ENCODE measurements at places on chromosomes 12 and 14.

DNA sequence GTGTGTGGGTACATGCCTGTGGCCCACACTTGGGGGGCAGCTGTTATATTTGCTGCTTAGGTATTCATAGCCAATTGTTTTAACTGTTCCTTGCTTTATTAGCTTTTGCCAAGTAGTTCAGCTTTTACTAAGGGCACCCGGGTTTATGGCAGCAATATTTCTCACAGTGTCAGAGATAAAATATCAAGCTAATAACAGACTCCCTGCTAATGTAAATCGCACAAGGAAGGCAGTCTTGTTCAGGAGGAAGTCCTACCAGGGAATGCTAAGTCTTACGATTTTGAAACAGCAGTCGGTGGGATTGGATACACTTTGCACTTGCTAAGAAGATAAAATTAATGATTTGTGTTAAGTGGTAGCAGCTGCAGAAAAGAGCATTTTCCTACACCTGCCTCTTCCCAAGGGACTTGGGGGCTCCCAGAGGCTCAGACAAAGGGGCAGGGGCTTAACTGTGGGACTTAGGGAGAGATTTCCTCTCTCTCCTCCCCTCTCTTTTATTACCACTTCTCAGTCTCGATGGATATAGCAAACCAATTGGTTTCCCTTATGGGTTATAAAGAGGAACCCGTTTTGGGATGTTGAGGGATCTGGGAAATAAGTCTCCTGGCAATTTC, 175.1 kb downstream of the NRXN3 start:
- DNase-seq, result peak; percentile 80

- no peak for DNase-seq
Measured at GRCh38 chr14:98018628-98019027, 1221.4 kb downstream of the VRK1 start.

GRCh38 chr12:16458521-16459078, 111.2 kb downstream of the MGST1 start:
- DNase-seq, result no peak

DNA sequence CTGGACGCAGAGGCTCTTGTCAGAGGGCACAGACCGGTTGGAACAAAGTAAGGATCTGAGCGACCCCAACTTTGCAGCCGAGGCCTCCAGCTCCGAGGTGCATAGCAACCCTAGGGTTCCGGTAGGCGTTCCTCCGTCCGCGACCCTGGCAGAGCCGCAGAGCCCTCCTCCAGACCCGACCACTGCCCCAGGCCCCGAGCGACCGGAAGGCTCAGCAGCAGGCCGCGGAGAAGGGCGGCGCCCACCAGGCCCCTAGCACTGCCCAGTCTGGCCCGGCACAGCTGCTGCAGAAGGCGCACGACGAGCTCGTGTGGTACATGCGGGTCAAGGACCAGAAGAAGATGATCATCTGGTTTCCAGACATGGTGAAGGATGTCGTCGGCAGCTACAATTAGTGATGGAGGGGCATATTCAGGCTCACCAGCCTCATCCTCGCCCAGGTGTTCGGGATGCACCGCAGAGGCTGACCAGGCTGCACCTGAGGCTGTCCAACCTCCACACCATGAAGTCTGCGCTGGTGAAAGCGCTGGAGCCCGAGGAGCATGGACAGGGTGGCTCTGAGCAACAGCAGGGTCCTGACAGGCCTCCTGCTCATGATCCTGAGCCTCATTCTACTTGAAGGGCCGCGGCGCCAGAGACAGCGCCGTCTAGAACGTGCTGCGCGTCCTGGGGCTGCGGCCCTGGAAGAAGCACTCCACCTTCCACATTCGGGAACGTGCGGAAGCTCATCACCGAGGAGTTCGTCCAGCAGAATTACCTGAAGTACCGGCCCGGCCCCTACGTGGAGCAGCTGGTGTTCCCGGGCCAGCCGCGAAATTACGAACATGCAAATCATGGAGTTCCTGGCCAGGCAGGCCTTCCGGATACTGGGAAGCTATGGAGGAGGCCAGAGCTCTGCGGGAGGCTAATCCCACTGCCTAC, 24.5 kb downstream of the CAPS2 start:
- DNase-seq, result no peak

DNA sequence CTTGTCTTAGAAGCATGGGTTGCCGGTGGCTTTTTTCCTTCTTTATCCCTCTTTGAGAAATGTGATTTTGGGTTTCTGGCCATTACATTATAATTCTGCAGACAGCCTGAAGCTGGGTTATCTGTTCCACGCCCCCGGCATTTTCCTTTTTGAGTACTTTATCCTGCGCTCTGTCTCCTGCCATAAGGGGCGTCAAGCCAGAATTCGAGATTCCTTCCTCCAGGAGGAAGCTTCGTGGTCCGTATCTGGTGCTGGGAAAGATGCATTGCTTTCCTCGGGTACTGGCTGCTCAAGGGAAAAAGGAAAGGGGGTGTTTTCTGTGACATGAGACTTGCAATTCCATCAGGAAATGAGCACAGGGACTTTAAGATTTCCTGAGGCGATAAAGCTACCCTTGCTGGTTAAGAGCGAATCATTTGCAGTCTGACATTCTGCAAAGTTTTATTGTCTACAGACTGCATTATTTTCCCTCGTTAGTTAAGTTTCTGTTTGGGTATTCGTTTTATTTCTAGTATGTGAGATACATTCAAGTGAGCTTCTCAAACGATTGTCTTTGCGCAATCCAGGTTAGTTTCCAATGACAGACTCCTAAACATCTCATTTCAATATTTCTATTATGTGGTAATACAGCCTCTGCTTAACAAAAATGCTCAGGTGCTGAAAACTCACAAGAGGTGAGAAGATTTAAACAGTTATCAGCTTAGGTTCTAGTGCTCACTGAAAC, 694 bp downstream of the AKAP5 start:
- DNase-seq, result peak; percentile 80

DNA sequence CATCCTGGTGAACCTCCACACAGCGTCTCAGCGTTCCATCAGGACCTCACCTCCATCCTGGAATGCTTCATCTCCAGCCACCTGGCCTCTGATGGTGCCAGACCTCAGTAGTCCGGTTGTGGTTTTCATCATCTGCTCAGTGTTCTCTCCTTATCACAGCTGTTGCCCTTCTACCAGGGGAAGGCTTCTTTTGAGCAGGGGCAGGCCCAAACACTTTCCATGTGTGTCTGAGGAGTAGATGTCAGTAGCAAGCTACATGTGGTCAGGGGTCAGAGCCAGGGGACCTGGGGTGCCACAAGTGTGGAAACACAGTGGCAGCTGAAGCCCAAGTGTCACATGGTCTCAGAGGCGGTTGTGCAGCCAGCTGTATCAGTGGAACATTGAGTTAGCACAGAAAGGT, 30.2 kb upstream of the FGD4 start:
- no peak for DNase-seq

DNA sequence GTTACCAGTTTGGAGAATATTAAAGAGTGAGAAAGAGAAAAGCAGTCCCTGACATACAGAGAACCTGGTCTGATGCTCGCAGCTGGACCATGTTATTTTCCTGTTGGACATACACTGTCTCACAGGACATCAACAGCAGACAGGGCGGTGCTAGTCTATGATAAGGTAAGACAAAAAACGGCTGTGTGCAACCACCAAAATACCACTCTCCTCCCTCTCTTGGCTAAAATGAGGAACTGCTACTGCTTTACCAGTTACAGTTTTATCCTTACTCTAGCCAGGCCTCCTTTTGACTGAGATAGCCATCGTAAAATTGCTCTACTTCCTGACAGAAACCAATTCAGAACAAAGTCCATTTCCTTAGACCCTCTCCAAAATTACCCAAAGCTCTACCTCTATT, 47.0 kb upstream of the ERGIC2 start:
- no peak for DNase-seq

DNA sequence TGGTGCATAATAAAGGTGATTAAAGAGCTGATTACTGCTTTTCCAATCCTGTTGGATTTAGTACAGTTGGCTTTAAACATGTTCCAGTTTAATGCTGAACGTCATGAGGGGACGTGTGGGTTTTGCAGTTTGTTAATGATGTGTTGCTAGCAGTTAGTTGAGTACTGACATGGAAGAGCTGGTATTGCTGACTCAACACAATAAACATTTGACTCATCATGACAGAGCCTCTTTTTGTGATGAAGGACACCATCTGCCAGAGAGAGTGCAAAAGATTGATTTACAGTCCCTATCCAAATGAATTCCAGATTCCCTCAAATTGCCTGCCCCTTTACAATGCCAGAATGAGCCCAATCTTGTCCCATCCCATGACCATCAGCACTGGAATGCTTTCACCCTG, 346.2 kb upstream of the PRICKLE1 start:
- no peak for DNase-seq

- no peak for DNase-seq
Measured at GRCh38 chr12:113165521-113166450, 16.3 kb downstream of the CFAP73 start.

DNA sequence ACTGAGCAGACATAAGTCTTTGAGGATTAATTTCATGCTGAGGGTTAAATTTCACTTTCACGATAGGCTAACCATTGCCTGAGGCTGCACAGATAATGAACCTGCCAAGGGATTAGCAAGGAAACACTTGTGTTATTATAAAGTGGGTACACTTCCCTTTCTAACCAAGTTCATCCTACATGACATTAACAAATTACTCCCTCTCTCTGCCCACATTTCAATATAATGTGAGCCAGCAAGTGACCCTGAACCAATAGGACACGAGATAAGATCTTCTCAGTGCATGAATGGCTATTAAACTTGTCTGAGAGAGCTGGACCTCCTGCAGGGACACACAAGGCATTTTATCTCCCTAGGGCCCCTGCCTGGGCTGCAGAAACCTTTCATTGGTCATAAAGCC, 173.5 kb downstream of the PAX9 start:
- peak; percentile 100 for DNase-seq

DNA sequence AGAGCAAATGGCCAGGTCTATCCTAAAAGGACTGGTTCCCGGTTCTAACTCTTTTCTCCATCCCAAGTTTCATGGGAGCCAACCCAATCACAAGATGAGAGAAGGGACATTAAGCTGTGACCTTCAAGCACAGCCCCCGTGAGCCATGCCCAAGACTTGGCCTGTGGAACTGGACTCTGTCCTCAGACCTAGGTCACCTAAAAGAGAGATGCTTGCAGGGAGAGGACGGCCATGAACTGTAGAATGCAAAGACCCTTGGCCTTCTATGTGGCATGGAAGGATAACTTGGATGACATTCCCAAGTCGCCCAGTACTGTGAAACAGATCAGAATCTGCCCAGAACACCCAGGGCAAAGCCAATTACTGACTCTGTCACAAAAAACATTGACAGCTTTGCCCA, 263.5 kb downstream of the DPF3 start:
- no peak for DNase-seq

GRCh38 chr12:9906873-9907272, 25.3 kb downstream of the CLEC2A start:
- DNase-seq, result no peak

DNA sequence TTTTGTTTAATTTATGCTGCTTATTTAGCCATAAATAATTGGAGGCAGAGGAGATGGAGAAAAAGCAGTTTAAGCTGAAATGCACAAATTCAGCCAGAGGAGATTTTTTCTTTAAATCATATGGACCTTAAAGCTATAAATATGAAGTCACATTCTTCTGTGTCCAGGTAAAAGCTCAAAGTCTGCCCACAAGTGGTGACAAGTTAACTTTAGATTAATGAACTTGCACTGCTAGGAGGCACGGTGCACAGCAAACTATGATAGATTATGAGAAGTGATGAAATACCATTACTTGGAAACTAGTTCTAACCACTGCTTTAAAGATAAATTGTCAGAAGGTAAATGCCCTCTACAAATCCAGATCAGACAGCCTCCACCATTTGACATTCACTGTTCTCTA, 69.0 kb downstream of the IFT81 start:
- no peak for DNase-seq

- DNase-seq, result no peak
Measured at GRCh38 chr12:117522559-117522958, 161.1 kb upstream of the NOS1 start.

DNA sequence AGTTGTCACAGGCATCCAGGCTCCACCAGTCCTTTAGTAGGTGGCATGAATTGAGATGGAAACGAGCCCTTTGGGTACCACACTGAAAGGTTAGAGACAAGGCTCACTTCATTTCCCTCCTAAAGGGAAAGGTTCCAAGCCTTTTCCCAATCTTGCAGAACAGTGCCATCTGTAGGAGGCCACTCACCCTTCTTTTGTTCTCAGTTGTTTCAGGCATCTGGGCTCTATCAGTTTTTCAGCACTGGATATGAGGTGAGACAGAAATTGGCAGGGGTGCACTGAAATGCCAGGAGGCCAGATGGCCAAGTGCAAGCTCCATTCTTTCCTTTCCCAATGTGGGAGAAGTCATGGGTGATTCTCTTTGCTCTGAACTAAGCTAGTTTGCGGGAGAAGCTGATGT, 15.2 kb downstream of the FBXO33 start:
- DNase-seq, result peak; percentile 84

- no peak for DNase-seq
Measured at GRCh38 chr14:34906287-34906686, 31.1 kb upstream of the BAZ1A start.

DNA sequence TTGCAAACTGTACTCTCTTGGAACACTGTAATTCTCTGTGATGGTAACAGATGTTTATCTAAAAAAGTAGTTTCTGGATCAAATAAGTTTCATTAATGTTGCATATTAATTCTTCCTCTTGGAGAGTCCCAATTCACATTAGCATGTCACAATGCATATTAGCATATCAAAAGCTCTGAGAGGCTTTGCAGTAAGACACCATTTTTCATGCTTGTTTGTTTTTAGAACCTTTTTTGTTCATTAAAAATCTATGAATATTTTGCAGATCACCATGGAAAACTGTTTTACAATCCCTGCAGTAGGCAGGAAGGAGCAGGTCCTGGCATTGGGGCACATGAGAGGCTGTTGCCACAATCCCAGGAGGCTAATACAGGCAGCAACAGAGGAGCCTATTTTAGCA, 180.7 kb downstream of the KCNH5 start:
- no peak for DNase-seq

GRCh38 chr12:84919271-84919670, 6.7 kb upstream of the SLC6A15 start:
- DNase-seq, result no peak

- peak; percentile 77 for DNase-seq
Measured at GRCh38 chr12:77064896-77065360, 441 bp downstream of the E2F7 start.

GRCh38 chr12:129719416-129719815, 184.4 kb downstream of the TMEM132D start:
- DNase-seq, result no peak

DNA sequence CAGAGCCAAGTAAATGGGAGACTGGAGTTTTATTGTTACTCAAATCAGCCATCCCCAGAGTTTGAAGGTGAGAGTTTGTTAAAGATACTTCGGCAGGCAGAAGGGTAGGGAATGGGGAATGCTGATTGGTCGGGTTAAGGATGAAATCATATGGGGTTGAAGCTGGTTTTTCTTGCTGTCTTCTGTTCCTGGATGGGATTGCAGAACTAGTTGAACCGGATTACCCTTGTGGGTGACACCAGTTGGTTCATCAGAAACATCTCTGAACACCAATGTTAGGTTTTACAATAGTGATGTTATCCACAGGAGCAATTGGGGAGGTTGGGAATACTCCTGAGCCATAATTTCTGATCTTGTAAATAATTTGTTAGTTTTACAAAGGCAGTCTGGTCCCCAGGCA, 18.7 kb upstream of the SMCO2 start:
- no peak for DNase-seq
